ENCODE measurements at places on chromosomes 6 and 20.

- DNase-seq: no peak
Observed at GRCh38 chr20:51236421-51236820, 213.5 kb upstream of the KCNG1 start.

DNA sequence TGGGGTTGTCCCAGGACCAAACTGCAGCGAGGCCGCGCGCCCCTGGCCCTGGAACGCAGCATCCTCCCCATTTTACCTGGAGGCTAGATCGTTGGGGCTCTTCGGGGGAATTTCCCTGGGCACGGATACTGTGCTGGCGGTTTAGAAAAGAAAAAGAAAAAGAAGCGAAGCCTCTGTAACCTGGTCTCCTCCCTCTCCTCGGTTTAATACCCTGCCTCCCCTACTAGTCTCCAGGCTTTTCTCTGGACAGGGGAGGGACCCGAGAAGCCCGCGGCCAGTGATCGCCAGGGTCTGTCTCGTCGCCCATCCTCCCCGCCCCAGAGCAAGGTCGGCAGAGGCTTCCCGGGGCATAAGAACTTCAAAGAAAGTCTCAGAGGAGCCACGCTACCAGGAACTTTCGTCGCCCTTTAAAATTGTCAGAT, 6.1 kb upstream of the LAMP5 start:
- no peak for DNase-seq

- DNase-seq: no peak
Observed at GRCh38 chr20:1185316-1185741, 548 bp upstream of the TMEM74B start.

- DNase-seq: no peak
Observed at GRCh38 chr6:99254616-99255550, 94.6 kb downstream of the FAXC start.

DNA sequence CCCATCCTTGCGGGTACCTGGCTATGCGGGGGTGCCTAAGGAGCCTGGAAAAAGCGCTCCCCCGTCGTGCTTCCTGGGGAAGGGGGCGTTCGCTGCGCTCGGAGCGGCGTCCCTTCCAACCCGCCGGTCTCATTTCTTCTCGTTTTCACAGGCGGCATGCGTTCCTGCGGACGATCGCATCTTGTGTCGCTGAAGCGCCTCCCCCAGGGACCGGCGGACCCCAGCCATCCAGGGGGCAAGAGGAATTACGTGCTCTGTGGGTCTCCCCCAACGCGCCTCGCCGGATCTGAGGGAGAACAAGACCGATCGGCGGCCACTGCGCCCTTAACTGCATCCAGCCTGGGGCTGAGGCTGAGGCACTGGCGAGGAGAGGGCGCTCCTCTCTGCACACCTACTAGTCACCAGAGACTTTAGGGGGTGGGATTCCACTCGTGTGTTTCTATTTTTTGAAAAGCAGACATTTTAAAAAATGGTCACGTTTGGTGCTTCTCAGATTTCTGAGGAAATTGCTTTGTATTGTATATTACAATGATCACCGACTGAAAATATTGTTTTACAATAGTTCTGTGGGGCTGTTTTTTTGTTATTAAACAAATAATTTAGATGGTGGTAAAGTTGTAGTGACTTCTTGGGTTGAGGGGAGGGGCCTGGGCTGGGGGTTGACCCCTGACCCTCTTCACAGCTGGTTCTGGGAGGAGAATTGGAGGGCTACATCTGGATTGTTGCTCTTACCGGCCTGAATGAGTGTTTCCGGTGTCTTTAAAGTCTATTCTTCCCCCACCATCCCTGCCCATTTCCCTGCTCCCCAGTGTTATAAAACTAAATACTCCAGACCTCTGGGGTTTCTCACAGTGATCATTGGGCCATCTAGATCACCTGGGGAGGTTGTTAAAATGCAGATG, 1.1 kb downstream of the ID1 start:
- no peak for DNase-seq

GRCh38 chr6:20447157-20447556, 45.5 kb downstream of the E2F3 start:
- no peak for DNase-seq

- DNase-seq: no peak
Observed at GRCh38 chr6:136326038-136326553, 36.5 kb upstream of the BCLAF1 start.

DNA sequence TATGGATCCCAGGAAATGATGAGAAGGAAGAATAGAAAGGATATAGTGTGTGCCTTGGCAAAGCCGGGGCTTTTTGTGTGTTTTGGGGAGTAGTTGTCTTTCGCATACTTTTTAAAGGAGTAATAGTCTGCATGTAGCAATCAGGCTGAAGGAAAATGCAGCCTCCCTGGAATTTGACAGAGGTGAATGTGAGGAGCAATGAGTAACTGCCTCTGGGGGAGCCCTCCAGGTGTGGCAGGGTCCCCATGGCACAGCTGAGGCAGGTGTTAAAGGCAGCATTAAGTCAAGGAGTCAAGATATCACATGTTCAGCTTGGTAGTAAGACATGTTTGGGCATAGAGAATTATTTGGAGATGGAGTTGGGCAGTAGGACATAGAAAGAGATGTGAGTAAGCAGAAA, 203.1 kb downstream of the C6orf118 start:
- DNase-seq: no peak

DNA sequence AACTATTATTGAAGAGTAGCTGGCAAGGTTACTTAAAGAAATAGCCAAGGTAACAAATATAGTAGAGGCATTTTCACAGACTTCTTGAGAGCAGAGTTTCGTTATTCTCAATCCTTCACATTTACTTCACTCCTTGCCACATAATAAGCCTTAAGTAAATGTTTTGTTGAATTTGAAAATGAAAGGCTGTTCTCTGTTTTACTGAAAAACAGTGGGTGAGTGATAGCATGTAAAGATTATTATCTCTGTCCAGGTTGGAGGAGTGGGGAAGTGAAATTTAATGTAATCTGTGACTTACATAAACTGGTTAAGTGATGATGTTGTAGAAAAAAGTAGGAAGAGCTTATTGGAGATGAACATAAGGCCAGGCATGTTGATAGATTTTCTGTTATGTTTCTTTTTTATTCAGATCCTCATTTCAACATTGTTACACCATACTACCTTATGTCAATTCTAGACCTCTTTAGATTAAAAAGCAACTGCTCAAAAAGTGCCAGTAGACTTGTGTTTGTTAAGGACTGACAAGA, 55.0 kb downstream of the QKI start:
- no peak for DNase-seq

DNA sequence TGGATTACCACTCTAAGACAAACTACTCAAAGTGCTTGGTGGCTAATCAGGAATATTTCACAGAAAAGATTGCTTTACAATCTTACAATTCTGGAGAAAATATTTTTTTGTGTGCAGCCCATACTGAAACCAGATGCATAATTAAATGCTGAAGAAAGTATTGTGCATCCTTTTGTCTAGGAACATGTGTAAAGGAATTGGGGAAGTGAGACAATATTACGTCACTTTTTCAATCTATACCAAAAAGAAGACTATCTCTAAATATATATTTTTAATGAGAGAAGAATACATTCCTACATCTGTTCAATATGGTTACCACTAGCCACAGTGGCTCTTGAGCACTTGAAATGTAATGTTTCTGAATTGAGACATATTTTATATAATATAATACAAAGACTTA, 992.5 kb upstream of the ADGRB3 start:
- DNase-seq: no peak

GRCh38 chr6:17851720-17852161, 135.7 kb downstream of the KIF13A start:
- DNase-seq: no peak

DNA sequence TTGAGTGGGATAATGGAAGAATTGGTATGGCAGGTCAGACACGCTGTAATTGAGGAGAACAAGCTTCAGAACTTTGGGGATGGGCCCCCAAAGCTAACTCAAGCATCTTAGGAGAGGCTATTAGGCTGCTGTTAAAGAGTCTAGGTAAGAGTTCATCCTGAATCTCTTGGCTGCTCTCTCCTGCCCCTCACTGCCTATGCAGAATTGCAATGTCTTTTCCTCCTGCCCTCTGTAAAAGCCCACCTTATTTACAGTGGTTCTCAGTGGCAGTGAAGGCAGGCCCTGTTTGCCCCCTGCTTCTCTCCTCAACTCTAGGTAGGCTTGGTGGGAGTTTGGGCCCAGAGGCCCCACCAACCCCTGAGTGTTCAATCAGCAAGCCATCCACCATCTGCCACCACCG, 55.0 kb downstream of the LYRM2 start:
- DNase-seq: no peak

DNA sequence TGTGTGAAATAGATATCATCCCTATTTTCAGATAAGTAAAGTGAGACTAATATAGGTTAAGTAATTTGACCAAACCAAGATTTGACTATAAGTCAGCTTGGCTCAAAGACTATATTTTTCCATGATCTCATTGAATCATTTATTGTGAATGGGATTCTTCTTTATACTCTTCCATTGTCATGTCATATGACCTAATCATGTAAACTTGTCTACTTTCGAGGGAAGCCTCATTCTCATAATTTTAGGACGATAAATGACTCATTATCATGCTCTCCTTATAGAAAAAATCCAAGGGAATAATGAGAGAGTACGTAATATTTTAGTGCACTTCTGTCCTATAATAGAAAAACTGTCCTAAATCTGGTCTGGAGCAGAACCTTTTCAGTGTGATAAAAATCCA, 40.9 kb upstream of the CCN6 start:
- no peak for DNase-seq
